ENCODE measurements at places on chromosomes 4 and X.

DNA sequence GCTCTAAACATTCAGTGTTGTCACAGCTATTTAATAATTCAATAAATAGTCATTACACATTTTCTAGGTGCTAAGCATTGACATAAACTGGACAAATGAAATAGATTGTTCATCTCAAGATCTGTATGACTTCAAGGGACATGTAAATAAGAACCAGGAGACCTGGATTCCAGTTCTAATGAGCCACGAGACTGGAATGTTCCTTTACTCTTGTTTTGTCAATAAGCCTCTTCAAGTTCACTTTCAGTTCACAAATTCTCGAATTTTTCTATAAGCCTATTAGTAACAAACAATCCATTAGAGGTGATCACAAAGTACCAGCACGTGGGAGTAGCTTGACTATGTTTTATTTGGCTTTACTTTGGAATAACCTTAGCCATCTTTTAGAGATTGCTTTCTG, 514.0 kb upstream of the SMIM31 start:
- DNase-seq: no peak

- no peak for DNase-seq
Measured at GRCh38 chr4:148497258-148497657, 55.0 kb upstream of the NR3C2 start.

- DNase-seq: no peak
Measured at GRCh38 chr4:17968721-17969120, 52.8 kb downstream of the LCORL start.

DNA sequence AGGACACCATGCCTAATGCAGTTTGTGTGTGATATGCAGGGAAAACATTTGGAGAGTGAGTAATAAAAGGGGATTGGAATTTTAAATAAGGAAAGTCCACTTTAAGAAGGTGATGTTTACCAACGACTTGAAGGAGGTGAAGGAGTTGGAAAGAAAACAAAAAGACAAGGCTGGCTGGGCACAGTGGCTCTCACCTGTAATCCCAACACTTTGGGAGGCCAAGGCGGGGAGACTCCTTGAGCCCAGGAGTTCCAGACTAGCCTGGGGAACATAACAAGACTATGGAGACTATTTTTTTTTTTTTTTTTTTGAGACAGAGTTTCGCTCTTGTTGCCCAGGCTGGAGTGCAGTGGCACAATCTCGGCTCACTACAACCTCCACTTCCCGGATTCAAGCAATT, 11.0 kb downstream of the NDUFB11 start:
- no peak for DNase-seq

GRCh38 chrX:19682712-19683331, 167.5 kb upstream of the MAP3K15 start:
- peak; percentile 65 for DNase-seq

DNA sequence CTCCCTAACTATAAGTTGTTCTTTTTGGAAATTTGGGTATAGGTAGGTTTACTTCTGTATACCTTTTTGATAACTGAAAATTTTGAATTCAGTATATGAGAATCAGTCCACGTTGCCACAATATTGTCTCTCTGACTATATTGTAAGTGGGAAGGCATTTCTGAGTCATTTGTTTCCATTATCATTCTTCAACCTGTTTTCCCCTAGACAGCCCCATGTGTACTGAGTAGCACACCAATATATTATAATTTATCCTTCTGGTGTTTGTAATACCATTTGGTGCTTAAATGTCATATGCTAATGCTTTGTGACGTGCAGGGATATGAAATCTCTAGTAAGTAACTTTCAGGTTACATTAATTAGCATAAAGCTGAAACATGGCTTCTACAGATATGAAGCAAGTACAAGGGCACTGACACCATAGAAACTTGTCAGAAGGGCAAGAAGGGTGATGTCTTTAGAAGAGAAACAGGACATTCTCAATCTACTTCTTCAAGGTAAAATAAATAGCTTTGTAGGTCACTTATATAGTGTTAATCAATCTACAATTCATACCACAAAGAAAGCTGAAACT, 27.7 kb downstream of the PAK3 start:
- no peak for DNase-seq

DNA sequence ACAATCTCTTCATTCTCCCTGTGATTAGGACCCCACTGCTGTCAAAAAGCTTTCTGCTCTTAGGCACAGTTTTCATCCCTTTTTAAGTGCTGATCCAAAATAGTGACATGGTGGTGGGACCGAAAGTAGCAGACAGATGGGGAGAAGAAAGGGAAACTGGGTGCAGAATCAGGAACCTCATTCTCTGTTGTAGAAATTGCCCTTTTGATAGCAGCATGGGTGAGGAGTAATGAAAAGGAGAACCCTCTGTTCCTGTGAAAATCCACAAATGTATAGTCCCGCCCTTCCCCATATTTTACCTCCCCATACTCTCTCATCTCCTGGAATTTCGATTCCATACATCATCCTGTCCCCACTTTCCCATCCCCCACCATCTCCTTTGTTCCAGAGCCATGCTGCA, 126.5 kb downstream of the STIM2 start:
- DNase-seq: no peak

DNA sequence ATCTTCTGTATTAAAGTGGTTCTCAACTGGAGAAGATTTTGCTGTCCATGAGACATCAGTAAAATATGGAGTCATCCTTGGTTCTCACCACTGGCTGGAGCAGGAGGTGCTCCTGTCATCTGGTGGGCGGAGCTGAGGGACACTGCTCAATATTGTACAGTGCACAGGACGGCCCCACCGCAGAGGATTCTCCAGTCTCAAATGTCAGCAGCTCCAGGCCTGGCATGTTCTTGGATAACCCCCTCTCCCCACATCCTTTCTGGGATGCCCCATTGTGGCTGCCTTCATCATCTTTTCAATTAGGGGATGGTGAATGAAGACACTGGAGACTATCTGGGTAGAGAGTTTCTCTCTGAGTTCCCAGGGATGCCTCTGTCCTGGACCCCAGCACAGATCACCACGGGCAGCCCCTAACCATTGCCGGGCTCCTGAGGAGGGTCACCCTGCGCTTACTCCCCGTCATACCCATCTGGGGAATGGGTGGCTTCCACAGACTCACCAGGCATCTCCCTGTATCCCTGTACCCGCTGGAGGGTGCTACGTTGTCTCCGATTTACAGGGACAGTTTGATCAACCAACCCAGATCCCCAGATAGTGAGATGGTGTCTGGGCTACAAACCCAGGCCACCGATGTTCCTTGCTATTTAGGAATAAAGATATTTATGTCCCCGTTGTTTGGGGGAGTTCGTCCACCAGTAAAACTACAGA, 21.9 kb upstream of the P2RY8 start:
- DNase-seq: no peak

- no peak for DNase-seq
Measured at GRCh38 chr4:113147498-113148111, 98.2 kb downstream of the ANK2 start.

GRCh38 chrX:18951032-18951431, 32.9 kb downstream of the PHKA2 start:
- DNase-seq: no peak

- no peak for DNase-seq
Measured at GRCh38 chr4:183607894-183608293, 51.1 kb downstream of the RWDD4 start.

DNA sequence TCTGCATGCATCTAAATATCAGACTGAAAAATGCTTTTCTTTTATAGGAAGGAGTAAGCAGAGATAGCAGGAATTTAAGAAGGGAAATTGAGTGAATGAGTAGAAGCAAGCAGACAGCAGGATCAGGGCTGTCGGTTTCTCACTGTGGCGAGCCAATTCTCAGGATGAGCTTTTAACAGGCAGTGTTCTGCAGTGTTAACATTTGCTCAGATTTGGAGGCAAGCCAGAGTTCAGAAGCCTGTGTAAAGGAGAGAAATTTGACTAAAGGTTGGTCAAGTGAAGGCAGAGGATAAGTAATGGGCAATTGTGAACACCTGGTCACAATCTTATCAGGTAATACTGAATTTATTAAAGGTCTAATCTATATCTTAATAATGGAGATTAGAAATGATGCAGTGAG, 133.3 kb upstream of the MAGEB16 start:
- no peak for DNase-seq

GRCh38 chr4:133102043-133102442, 47.1 kb upstream of the PCDH10 start:
- DNase-seq: no peak

DNA sequence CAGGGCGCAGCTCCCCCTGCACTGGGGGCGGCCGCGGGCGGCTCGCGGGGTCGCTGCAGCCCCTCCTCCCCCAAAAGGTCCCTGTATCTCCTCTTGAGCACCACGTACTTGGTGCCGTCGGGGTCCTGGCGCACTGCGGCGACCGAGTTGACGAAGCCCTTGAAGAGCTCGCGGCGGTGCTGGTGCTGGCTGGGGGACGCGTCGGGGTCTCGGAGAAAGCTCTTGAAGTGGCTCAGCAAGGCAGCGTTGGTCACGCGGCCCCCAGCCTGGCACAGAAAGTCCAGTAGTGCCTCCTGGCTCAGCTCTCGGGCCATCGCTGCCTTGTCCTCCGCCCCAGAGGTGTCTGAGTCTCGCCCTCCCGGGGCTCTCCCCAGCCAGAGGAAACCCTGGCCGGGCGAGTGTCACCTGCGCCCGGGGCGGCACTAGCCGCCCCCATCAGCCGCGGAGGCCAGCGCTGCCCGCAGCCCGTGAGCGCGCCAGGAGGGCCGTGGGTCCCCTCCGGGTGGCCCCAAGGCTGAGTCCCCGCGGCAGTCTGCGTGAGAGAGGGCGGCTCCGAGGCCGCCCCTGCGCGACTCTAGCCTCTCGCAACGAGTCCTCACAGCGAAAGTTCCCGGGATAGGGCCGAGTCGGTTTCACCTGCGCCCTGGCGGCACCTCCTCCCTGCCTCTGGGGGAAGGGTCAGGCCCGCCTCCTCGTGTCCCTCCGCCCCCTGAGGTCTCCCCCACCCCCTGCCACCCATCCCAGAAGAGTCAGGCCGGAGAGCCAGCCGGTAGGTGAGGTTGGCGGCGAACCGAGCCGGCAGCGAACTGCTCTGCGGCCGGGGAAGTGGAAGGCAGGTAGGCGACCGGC, at the start of gene SOWAHB:
Gene SOWAHB, minus strand, starts transcription at position 609 of the 849 bp plus-strand sequence. Its CDS starts 295 bp downstream, at position 314.
- DNase-seq: peak; percentile 12

GRCh38 chrX:42385730-42386129, 392.2 kb downstream of the PPP1R2C start:
- DNase-seq: no peak

DNA sequence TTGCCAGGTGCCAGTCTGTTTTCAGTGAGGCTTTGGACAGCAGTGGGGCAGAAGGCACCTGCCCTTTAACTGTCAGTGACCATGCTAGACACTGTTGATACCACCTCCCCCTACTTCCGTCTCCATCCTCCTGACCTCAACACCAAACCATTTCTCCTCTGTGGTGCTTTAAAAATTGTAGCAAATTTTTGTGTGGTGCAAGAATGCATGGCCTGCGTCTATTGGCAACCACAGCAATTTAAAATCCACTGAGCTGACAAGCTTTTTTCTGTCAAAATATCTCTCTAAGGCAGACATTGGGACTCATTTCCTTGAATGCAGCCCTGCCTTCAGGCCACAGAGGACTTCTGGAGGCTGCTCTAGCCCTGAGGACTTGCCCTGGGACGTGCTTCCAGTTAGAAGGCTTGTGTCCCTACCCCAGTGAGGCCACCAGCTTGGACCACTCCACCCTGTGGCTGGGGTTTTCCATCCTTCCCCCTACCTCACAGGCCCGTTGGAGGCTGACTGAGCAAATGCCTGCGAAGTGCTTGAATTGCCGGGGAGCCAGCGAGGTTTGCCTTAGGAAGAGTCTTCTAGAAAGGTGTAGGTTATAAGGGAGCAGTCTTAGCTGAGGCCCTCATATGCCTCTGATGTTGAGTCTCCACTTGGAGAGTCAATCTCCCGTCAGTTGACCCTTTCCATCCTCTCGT, 6.9 kb downstream of the PRRG3 start:
- DNase-seq: no peak

- DNase-seq: no peak
Measured at GRCh38 chrX:42175843-42176242, 252.5 kb upstream of the CASK start.

GRCh38 chrX:27276751-27277150, 186.4 kb downstream of the PPP4R3C start:
- DNase-seq: no peak

DNA sequence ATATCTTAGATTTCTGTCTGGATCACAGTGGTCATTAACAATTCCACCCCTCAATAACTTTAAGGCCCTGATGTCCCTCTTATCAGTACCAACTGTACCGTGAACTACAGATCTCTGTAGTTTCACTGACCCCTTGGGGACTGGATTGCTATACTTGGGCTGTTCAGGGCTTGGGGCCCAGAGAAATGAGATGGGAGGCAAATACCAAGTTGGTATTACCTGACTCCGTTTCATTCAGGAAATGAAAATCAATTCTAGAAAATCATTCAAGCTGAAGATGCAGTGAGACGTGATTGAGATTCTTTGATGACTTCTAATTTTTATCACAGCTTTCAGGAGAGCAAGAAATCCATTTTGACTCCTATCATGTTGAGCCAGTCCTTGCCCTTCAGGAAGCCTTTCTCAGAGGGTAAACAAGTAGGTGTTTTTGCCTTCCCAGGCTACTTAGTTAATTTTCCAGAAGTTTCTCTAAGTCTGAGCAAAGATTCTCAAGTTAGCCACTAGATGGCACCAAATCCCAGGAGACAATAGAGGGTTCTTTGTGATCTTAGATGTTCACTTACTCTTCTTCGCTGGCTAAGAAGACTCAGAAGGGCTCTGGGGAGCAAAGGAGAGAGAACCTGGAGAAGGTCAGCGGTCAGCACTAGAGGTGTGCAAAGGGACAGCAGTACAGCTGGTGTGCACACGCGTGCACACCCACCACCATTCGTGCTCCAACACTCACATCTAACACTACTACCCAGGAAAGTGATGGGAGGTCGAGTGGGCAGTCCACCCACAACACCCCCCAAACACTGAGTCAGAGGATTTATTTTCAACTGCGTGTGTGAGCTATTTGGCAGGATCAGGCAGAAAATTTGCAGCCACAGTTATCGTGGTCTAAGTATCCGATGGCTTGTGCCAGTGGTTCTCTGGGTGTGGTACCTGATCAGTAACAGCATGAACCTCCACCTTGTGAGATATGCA, 7.4 kb downstream of the HNRNPH2 start:
- DNase-seq: no peak

- DNase-seq: no peak
Measured at GRCh38 chr4:112069110-112069509, 76.1 kb upstream of the FAM241A start.

DNA sequence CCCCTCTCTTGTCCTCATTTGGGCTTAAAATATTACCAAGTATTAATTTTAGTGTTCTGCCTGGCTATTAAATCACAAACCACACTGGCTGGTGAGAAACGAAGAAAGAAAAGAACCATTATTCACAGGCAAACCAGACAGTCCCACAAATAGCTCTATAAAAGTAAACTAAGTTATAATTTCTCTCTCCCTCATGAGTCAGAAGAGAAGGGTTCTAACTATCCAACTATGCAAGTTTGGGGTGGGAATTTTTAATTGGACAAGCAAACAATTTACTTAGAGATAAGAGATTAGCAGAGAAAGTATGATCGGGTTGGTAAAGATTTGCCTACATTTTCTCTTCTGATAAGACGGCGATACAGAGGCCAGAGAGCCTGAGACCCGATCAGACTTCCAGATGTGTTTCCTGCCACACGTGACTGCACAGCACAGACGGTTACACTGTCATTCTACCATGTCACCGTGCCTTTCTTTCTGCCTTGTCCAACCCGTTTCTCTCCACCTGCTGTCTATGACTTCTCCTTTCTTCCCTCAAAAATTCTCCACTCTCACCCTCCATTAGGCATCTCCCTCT, 52.3 kb downstream of the MEPE start:
- no peak for DNase-seq

GRCh38 chrX:134669378-134670098, 11.3 kb upstream of the PLAC1 start:
- DNase-seq: no peak

Data from dorsolateral prefrontal cortex (tissue), 122 donors.